ENCODE measurements at places on chromosomes 3 and 15.

GRCh38 chr3:10570196-10570946 lies 65.0 kb upstream of the ATP2B2 start:
- no peak for DNase-seq

DNA sequence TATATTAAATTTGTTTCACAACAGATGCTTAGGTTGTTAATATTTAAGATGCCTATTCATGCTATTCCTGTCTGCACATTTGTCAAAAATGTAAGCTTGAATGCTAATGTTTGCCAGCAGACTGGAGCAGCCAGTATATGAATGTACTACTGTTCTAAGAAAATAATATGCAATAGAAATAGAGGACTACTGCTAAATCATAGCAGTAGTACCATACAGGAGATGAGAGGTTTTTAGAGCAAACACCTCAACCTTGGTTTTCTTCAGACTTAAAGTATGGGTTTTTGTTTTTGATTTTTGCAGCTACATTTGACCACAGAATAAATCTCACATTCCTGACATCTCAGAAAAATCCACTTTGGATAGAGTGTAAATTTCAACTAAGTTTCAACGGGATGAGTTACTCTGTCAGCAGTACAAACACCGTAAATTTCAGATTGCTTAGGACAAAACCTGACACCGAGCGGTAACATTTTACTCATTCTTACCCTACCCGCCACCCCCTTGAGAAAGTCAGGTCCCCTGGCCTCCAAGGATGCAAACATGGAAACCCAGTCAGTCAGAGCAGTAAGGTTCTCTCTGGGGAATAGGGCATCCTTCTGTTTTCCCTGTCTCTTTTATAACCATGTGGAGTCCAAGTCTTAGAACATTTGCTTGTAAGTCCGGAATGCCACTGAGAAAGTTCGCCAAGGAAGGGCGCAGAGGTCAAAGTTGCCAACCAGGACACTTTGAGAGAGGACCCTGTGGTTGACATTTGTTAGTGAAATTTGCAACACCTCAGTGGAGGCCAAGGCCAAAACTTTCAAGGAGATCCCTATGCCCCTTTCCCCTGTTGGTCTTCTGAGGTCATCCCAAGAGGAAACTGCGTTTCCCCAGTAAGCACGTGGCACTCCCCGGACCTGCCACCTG lies 17.9 kb upstream of the SATB1 start:
- no peak for DNase-seq

DNA sequence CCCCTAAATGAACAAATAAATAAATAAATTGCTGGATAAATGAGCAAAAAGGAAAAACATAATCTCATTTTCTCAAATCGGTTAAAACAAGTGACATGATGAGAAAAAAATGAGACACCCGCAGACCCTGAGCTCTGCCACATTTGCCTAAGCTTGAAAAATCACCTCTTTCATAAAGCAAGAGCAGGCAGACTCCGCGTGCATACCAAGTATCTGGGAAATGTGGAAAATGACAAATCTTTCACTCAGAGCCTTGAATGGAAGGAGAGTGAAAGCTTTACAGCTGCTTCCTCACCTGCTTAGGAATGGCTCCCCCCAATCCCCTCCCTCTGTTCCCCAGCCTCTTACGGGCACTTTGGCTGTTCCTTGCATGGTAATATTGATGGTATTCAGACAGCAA lies 355.5 kb upstream of the SUCLG2 start:
- DNase-seq: no peak

DNA sequence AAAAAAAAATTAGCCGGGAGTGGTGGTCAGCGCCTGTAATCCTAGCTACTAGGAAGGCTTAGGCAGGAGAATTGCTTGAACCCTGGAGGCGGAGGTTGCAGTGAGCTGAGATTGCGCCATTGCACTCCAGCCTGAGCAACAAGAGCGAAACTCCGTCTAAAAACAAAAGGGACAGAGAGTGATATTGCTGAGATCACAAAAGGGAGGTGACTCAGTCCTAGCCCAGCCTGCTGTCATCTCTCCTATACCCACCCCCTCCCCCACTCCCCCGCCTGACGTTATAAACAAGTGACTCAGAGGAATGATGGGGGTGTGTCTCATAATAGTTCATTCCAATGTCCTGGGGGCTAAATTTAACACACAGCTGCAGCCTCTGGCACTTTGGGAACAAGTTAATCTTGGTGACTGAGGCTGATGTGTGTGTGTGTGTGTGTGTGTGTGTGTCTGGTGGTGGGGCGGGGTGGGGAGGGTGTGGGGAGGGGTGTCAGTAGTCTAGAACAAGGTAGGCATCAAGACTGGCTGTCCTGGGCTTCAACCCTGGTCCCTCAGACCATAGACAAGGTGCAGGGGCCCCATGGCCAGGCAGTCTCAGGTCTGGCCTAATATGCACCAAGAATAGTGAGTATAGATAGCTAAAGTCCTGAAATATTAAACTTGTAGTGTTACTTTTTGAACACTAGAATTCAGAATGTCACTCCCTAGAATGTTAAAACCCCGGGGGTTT lies 1.3 kb upstream of the KLHL40 start:
- DNase-seq: no peak

- no peak for DNase-seq
Measured at GRCh38 chr3:78858174-78858573, 909.6 kb downstream of the ROBO1 start.

DNA sequence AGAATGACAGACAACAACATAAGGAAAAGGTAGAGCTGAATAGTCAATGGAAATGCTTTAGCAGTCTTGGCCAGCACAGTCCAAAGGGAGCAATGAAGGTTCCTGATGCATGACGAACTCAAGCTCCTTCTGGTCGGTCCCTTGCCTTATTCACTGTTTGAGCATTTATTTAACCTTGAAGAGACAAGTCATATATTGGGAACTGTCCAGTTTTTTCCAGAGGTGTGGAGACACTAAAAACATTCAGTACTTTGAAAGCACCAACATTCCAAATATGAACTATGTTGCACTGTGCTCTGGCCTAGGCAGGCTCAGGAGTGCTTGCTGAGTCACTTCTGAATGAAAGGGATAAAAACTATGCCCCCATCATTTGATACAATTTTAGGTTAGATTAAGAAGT lies 384.8 kb downstream of the MECOM start:
- DNase-seq: no peak

DNA sequence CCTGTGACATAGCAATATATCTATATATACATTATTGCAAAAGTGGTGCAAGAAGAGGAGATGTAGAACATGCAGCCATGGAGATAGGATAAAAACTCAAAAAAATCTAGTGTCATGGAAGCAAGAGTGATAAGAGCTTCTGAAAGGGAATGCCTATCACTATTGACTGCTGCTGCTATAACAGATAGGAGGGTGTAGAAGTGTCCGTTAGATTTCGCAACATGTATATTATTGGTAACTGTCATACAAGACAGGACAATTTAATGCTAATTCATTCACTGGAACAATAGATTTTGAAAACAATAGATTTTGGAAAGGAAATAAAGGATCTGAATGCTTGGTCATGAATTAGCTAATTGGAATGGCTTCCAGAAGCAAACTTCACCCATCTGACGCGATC lies 224.5 kb downstream of the ZNF385D start:
- no peak for DNase-seq

- DNase-seq: no peak
Measured at GRCh38 chr15:75038231-75038630, 14.8 kb downstream of the PPCDC start.

DNA sequence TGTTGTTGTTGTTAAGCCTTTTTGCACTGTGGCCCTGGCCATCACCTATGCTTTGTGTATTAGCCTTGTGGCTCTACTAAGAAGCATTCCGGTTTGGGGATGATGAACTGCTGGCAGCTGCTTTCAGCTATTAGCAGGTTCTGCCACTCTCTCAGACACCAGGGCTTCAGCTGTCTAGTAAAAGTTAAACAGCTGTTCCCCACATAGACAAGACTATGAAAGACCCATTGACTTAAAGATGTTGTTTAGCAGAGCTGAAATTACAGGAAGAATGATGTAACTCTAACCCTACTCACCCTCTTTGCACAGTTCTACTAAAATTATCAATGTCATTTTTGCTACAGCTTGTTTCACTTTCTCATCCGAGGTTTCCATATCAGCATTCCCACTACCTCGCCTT lies 131.2 kb upstream of the CGNL1 start:
- no peak for DNase-seq

GRCh38 chr3:186187401-186188275 lies 78.7 kb upstream of the ETV5 start:
- DNase-seq: no peak

GRCh38 chr3:17130956-17131355 lies 246.2 kb downstream of the PLCL2 start:
- no peak for DNase-seq

- DNase-seq: no peak
Measured at GRCh38 chr3:144054766-144055165, 83.1 kb downstream of the DIPK2A start.

GRCh38 chr15:66679061-66679656 lies 22.9 kb upstream of the SMAD6 start:
- no peak for DNase-seq

- no peak for DNase-seq
Measured at GRCh38 chr3:70138606-70139005, 139.1 kb downstream of the SAMMSON start.

DNA sequence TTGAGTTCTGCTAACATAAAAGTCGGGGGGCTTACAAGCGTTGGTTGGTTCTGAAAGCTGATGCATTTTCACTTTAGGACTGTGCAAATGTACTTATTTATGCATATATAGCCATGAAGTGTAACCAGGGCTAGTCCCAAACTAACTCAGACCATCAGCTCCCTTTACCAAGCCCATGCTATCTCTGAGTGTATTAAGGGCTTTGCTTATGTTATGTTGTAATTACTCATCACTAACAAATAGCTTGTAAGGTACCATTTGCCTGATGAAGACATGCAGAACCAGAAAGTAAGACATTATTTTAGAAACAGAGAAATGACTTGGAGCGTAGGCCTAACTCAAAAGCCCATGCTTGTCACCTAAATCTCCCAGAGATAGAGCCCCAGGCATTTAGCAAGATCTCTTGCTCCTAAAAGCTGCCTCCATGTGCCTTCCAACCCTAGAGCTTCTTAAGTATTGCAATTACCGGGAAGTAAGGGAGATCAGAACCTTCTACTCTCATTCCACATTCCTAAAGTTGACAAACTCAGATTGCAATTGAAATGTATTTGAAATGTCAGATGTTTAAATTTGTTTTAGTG lies 362.9 kb upstream of the RBMS3 start:
- no peak for DNase-seq

GRCh38 chr3:129228891-129229585 lies 20.4 kb upstream of the COPG1 start:
- no peak for DNase-seq

DNA sequence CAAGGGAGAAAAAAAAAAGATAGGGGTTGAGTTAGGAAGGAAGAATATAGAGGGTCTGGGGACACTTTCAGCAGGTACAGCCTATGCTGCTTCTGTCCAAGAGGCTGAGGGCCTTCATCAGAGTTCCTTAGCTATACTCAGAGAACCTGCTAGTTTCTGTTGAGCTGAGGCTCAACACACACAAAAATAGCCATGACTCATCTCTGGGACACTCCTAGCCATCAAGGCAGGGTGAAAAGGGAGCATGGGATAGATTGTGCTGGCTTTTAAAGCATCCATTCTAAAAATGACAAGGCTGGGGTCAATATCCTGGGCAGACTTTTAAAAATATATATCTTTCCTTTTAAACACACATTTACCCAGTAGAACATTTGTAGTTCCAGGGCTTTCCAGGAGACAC lies 2.8 kb upstream of the RTP2 start:
- DNase-seq: no peak

GRCh38 chr3:71401695-71402231 lies 181.8 kb downstream of the FOXP1 start:
- no peak for DNase-seq

GRCh38 chr3:127819656-127820055 lies 2.7 kb downstream of the MGLL start:
- DNase-seq: no peak

DNA sequence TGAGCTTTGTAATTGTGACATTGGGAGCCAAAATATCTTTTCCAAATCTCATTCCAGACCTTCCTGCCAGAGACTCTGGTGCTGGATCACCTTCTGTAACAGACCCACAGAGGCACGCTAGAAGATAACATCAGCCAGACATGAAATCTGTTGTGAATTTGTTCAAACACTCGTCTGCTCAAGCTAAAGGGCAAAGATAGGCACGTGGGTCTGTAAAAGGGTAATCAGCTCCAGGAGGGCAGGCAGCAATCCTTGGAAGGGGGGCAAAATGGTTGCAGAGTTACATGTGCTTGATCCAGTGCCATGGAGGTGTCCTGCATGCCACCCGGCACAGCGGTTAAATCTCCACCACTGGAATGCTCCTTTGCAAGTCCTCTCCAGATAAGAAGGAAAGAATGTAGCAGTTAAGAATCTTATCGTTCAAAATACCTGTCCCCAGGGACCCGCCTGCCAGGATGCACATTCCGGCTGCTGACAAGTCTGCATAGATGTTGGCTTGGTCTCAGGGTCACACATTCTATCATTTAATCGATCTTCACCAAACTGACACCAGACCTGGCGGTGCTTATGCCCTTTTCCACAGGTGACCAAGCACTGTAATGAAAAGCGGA lies 74.8 kb downstream of the ADAMTS9 start:
- no peak for DNase-seq

DNA sequence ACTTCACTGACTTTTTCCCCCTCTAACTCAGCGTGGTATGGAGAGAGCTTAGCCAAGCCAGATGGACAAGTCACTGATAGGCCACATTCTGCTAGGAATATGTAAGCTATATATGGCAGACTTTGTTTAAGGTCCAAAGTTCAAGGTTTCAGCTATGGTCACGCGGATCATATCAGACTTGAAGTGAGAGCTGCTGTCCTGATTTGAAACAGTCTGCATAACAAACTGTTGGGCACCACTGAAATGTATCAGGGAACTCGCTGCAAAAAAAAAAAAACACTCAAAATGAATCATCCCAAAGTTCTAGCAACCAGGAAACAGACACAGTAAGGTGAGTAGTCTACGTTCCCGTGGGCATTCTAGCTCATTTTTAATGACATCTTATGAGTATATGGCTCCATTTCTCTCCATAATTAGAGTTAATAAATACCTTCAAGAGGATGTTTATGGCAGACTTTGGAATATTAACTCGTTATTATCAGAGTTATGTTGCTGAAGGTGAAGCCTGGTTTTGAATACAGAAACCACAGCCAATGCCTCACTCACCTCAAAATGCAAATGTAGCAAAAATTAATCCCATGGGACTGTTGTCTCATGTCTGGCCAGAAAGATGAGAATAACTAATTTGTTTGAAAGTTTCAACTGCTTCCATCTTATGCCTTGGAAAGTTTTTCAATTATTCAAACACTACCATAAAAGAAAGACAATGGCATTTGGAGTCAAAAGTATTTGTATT lies 12.3 kb downstream of the DPH3 start:
- DNase-seq: no peak

GRCh38 chr15:62799919-62800318 lies 242.6 kb upstream of the TPM1 start:
- no peak for DNase-seq

DNA sequence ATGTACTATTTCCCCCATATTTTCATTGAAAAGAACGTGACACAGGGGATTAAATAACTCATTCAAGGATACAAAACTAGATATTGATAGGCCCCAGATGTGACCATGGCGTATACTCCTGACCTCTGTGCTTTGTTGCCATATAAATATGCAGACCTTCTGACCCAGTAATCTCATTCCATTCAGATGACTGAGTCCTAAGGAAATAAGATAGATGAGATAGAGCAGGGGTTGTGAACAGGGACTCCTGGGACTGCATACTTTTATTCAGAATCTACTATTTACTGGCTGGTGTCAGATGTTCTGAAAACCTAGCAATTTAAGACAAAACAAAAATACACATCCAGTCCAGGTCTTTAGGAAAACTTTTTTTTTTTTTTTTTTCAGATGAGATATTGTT lies 139.2 kb upstream of the MANF start:
- DNase-seq: no peak

GRCh38 chr3:122678506-122678905 lies 2.1 kb upstream of the PARP14 start:
- no peak for DNase-seq
